ENCODE measurements at places on chromosomes 16 and 17.

DNA sequence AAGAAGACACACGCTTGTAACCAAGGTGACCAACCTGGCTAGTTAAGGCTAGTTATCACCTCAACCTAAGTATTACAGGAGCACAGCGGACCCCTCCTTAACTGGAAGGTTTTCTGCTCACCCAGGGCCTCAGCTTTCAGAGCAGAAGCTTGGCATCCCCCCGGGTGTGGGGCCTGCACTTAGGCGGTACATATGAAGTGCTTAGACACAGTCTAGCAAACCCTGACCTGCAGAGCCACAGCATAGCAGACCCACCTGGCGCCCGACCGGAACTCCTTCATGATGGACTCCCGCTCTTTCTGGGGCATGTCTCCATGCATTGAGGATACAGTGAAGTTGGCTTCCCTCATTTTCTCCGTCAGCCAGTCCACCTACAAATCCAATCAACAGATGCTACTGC, 9.8 kb downstream of the EIF4A3 start:
- DNase-seq = no peak

DNA sequence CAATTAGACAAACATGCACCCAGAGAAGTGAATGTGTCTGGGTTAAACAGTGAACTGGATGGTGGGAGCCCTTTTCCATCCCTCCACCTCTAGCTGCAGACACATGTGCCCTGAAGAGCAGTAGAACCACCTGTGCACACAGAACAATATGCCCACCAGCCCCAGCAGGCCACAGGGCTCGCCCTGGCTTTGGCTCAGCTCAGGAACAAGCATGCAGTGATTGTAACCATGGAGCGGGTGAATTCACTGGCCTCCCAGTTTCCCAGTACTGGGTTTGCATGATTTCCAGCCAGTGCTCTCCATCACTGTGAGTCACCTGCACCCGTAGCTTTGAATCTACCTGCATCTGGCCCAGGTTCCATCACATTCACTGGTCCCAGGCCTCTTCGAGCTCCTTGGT, 5.2 kb downstream of the GPR179 start:
- no peak for DNase-seq

DNA sequence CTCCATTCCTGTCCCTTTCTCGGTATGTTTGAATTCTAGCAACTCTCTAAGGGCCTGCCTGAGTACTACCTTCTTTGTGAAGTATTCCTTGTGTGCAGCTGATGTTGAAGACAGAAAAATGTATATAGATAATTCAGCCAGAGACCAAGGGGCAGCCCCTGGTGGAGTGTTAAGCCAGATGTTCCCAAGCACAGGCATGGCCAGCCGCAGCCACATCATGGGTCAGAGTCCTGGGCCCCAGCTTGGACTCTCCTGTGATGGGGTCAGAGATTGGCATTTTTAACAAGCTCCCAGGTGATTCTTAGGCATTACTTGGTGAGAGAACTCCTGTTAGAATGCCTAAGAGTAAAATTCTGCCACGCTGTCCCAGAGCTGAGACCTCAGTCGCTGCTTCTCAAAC, 100.8 kb downstream of the IRF8 start:
- no peak for DNase-seq

DNA sequence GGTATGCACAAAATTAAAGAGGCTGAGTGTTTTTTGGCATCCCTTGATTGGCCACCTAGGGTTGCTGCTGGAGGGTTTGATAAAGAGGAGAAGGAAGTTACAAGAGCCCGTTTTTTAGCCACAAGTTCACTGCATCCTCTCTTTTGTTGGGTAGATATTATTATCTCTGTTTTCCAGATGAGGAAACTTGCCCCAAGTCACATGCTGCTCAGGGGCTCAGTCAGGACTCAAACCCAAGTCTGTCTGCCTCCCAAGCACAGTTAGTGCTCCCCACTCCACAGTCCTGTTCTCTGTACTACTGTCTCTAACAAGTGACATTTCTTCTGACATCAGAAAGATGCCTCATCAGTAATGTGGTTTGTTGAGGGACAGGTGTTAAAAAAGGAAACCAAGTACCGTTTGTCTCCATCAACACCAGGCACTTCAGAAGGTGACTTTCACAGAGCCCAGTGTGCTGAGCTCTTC, 1.4 kb downstream of the NT5M start:
- no peak for DNase-seq

- peak; percentile 7 for DNase-seq
Measured at GRCh38 chr17:74601944-74602572, 10.0 kb upstream of the CD300LD start.

GRCh38 chr16:88988980-88989811, 12.2 kb upstream of the CBFA2T3 start:
- no peak for DNase-seq

GRCh38 chr16:2251296-2252111, at the start of gene ECI1:
ECI1 (minus strand) TSS chr16:2251587; CDS start chr16:2251566, 21 bp downstream.
- DNase-seq = peak; percentile 25

GRCh38 chr17:83018658-83019193, 60.7 kb upstream of the METRNL start:
- DNase-seq = no peak

DNA sequence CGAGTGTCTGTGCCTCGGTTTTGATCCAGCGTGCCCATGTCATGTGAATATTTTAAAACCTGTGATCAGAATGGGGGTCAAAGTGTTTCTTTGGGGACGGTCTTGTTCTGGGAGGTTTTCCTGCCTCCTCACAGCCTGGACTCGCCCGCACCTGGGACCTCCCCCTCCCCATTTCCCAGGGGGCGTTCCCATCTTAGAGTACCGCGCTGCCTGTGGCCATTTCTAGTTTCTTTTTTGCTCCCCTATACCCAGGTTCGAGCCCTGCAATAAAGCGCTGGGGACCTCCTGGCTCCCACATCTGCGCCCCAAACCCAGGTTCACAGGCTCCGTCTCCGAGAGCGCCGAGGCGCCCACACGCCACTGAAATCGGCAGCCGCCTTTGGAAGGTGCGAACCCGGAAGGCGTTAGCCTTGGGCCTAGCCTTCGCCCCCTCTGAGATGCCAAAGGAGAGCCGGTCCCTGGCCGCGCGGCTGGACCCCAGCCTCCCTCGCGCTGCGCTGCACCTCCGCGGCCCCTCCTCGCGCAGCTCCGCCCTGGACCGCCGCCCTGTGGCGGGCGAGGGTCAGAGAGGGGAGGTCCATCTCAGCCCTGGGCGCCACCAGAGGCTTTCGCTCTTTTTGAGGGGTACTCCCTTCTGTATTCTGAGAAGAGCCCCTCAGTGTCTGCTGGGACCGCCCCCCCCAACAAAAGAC, 1.7 kb downstream of the KCNJ12 start:
- no peak for DNase-seq

DNA sequence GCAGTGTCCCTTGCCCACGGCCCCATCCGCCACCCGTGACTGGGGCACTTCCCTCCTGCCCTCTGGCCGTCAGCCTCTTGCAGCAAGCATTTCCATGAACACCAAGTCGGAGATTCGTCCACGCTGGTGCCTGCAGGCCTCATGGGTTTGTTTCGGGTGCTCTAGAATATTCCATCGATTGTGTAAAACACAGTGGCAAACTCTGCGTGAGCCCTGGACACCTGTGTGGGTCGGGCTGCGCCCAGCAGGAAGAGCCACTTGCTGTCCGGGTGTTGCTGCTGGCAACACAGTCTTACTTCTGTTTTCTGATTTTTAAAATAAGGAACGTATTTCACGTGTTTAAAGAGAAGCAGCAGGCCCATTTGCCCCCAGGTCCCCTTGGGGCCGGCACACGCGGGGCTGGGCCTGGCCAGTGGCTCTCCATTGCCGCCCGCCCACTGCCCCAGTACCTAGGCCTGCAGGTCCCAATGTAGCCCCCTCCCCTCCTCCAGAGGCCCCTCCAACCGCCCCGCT, 10.0 kb downstream of the CYBC1 start:
- no peak for DNase-seq

DNA sequence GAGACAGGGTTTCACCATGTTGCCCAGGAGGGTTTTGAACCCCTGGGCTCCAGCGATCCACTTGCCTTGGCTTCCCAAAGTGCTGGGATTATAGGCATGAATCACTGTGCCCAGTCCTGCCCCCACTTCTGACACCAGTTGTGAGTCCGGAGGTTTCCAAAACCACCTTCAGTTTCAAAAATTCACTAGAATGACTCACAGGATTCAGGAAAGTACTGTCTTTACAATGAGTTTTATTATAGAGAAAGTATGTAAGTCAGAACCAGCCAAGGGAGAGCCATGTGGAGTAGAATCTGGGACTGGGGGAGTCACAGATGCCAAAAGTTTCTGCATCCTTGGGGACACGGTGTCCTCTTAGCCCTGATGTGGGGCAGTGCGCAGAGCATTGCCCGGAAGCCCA, 55.1 kb downstream of the PLD6 start:
- DNase-seq = no peak

DNA sequence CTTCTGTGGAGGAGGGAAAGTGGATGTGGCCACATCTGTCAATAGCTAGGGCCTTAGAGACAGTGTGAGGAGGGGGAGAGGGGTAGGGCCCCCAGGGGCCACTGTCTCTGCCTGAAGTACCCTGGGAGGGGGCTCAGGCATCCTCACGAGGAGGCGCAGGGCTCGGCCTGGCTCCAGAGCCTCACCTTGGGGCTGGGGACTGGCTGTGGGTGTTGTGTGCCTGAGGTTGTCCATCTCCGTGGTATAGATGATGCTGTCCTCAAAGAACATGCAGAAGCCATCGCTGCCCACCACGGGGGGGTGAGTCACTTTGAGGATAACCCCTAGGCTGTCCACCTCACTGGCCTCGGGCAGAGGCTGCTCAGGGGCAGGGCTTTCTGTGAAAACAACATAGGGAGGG, 12.1 kb downstream of the PLEKHG4 start:
- no peak for DNase-seq

DNA sequence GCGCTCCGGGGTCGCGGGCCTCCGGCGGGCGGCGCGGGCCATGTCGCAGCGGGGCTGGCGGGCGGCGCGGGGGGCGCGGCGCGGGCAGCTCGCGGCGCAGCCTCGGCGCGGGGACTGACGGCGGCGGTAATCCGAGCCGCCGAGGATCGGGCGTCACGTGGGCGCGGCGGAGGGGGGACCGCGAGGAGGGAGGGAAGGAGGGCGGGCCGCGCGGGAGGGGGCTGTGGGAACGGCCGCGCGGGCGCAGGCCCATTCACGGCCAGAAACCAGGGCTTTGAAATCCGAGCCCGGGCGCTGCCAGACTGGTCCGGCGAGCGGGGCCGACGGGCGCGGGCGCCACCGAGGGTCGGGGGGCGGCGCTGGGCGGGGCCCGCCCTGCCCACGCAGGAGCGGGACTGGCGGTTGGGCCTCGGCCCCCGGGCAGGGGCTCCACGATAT, at the start of gene MTSS2:
Gene MTSS2, minus strand, starts transcription at position 116 of the 438 bp plus-strand sequence. CDS start 262 bp downstream, outside the sequence.
- no peak for DNase-seq

GRCh38 chr17:61127960-61128359, 271.7 kb upstream of the TBX2 start:
- no peak for DNase-seq
